KBM-7 (cell line): ENCODE measurements at places on chromosomes 4 and X.

- DNase-seq = no peak
Measured at GRCh38 chr4:143390764-143391163, 54.1 kb downstream of the GAB1 start.

DNA sequence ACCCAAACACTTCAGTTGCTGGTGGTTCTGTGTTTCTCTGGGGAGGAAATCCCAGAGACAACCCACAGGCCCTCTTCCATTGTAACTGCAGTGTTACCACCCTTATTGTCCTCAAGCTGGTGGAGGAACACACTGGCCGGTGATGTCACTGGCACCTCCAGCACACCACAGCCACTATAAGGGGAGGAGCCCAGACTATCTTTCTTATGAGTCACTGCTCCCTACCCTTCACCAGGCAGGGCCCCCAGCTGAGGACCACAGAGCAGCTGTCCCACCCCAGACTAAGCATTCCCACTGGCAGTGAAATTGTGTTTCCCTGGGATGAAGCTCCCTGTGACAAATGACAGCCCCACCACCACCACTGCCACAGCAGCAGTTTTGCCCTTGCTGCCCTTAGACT lies 171.8 kb upstream of the FGF16 start:
- no peak for DNase-seq

DNA sequence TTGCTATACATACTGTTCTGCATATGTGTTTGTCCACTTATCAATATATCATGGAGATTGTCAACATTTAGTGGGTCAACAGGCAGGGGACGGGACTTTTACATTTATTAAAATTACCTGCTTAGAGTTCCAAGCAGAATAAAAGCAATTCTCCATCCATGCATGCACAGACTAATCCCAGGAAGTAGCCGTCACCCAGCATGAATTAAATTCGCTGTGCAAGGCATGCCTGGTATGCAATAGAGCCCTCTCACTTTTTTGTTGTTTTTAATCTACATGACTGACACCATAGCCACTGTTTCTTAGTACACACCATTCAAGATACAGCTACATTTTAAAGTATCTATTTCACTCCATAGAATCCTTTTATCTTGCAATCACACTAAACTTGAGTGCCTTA lies 108.9 kb downstream of the USP46 start:
- no peak for DNase-seq

DNA sequence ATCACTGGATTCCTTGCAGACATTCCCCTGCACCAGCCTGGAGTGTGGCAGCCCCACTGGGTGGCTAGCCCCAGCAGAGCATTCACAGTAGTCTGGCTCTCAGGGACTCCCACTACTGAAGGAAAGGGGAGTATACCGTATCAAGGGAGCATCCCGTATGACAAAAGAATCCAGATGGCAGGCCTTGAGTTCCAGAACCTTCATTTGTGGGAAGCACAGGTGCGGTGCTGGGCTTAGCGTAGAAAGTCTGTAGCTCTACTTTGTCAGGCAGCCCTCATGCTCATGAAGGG lies 79.6 kb downstream of the CENPC start:
- DNase-seq = no peak

- no peak for DNase-seq
Measured at GRCh38 chr4:60617731-60618130, 582.4 kb upstream of the ADGRL3 start.

- no peak for DNase-seq
Measured at GRCh38 chr4:73583666-73584065, 36.6 kb downstream of the RASSF6 start.

- DNase-seq = no peak
Measured at GRCh38 chr4:4320951-4321714, 31.1 kb downstream of the ZBTB49 start.

DNA sequence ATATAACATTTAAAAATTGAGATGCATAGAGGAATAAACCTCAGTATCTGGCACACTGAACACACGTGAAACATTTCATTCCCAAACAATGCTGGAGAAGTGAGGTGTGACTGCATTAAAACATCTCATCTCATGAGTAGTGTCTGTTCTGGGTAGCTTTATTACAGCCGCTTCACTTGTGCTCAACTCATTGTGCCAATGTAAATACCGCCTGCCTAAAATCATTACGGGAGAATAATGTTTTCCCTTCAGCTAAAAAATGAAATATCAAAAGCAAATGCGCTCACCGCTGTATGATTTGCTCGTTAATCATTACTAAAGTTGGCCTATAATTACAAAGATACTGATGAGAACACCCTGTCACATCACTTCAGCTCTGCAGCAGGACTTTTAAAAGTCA lies 110.2 kb upstream of the PRPS2 start:
- no peak for DNase-seq

- DNase-seq = no peak
Measured at GRCh38 chrX:23885803-23886202, 21.9 kb downstream of the APOO start.
